Activated B cell treated with CpG ODN at 0.5 μM for 24 hours (primary cell): ENCODE measurements at places on chromosomes 1 and 21.

GRCh38 chr1:219463636-219464035, 149.3 kb downstream of the ZC3H11B start:
- no peak for DNase-seq

- DNase-seq, result no peak
These were observed 2.7 kb downstream of the CDC14A start for GRCh38 chr1:100354971-100355394.

DNA sequence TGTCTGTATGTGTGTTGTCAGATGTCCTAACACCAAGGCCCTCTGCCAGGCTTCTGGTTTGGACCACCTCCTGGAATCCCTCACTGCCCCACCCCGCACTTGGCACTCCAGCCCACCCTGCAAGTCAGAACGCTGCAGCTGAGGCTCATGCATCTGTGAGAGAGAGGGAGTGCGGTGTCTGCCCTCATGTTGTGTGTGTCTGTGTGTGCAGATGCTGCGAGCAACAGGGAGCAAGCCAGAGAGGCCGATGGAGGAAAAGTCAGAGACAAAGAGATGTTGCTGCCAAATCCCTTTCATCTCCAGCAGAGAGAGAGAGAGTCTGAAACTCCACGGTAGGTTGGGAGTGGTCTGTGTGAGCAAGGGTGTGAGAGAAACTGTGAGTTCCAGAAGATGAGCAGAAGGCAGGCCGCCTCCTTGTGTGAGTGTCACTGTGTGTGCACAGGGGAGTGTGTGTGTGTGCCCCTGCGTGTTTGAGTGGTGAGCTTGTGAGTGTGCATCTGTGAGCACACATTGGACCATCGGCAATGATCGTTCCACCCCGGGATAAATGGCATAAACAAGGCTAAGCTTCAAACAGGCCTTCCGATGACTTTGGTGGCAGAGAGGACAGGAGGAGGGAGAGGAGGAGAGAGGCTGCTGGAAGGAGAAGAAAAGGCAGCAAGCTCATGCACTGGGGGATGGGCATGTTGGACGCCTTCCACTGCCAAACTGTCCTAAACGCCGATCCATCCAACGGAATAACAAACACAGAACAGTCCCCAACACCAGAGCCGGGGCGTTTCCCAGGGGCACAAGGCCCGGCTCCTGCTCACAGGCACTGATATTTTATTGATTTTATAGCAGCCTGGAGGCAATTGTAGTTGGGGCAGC, 99.2 kb upstream of the GRIK3 start:
- DNase-seq, result no peak

DNA sequence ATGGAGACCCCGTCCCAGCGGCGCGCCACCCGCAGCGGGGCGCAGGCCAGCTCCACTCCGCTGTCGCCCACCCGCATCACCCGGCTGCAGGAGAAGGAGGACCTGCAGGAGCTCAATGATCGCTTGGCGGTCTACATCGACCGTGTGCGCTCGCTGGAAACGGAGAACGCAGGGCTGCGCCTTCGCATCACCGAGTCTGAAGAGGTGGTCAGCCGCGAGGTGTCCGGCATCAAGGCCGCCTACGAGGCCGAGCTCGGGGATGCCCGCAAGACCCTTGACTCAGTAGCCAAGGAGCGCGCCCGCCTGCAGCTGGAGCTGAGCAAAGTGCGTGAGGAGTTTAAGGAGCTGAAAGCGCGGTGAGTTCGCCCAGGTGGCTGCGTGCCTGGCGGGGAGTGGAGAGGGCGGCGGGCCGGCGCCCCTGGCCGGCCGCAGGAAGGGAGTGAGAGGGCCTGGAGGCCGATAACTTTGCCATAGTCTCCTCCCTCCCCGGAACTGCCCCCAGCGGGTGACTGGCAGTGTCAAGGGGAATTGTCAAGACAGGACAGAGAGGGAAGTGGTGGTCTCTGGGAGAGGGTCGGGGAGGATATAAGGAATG, 505 bp downstream of the LMNA start:
- DNase-seq, result no peak
